ENCODE measurements at places on chromosomes 5 and 9.

DNA sequence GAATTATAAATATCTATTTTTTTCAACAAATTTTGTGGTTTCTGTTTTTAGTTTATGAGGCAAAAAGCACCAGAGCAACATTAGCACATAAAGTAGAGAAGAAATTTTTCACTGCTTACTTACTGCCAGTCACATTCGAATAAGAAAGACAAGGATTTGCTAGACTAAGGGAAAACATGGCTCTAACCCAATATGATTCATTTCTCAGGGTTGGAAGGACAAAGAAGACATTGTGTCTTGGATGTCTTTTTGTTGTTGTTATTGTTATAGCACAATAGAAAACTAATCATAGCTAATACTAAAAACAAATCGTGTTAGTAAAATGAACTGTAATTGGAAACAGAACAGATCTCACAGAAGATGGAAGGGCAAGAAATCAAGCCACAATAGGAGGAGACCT is 90.9 kb upstream of the SLCO6A1 start:
- DNase-seq, result no peak

DNA sequence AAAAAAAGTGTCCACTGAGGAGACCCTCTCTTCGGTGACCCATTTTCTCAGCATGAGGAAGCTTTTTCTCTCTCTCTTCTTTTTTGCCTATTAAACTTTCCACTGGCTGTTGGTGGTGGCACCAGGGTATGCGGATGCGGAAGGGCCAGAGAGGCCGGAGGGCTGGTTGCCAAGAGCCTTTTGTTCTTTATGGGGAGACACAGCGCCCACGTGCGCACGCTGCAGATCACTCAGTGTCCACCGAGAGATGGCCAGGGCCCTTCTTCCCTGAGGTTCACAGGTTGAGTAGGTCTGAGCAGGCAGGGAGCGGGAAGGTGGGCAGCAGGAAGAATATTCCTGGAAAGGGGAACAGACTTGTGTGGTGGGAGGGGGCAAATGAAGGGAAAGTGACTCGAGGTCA is 69.1 kb downstream of the STK10 start:
- no peak for DNase-seq

GRCh38 chr5:51382521-51383130 is 622 bp upstream of the ISL1 start:
- no peak for DNase-seq

- DNase-seq, result no peak
Observed at GRCh38 chr9:25678846-25679360, 659 bp upstream of the TUSC1 start.

- no peak for DNase-seq
Observed at GRCh38 chr5:55051357-55051756, 27.3 kb downstream of the GZMK start.

- peak; percentile 21 for DNase-seq
Observed at GRCh38 chr9:137437691-137438590, 3.2 kb downstream of the ENTPD8 start.

- peak; percentile 74 for DNase-seq
Observed at GRCh38 chr5:143174714-143175398, 228.6 kb downstream of the NR3C1 start.

DNA sequence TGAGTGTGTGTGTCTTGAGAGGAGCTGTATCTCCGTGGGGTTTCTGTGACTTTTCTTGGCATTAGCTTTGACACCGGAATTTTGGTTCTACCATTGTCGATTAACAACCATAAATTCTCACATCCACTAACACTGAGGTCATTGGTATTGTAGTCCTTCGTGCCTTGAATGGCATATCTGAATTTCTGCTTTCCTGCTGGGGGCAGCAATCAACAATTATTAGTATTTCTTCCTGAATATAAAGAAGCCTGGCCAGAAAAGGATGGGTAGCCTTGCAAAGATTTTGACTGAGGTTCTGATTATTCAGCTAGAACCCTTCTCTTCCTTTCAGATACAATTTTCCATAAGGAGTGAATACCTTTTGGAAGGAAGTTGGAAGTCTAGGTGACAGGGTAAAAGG is 33.5 kb upstream of the SHOC1 start:
- DNase-seq, result no peak

DNA sequence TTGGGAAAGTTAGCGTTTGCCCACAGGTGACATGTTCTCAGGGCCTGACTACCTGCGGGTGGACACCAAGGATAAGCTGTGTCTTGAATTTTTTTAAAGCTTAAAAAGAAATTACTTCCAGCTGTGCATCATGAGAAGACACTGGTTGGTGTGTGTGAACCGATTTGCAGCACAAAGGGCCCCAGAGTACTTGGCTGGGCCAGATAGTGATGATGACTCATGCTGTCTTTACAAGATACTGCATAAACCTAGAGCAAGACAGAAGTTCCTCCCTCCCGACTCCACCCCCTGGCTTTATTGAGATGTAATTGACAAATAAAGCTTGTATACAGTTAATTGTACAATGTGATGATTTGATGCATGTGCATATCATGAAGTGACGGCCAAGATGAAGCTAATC is 212.8 kb downstream of the NXNL2 start:
- no peak for DNase-seq

GRCh38 chr9:133991964-133992779 is at the start of gene VAV2:
TSS of gene VAV2 (minus strand) at chr9:133992324. CDS start at chr9:133992278, 46 bp downstream.
- DNase-seq, result peak; percentile 65

DNA sequence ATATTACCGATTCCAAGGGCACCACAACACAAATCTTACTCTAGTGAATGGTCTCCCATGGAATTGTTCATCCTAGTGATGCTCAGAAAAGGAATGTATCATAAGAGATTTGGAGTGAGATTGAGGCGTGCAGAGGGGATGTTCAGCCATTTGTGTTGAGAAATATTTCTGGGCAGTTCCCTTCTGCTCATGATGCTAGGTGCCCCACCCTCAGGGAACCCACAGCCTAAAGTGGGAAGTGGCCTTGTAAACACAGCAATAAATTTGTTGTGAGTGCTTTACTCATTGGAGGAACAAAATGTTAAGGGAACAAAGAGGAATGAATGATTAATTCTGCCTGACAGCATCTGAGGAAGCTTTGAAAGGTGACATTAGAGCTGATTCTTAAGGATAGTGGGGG is 129.9 kb downstream of the TLE4 start:
- DNase-seq, result no peak

GRCh38 chr9:89502038-89502601 is 4.2 kb upstream of the SEMA4D start:
- no peak for DNase-seq

DNA sequence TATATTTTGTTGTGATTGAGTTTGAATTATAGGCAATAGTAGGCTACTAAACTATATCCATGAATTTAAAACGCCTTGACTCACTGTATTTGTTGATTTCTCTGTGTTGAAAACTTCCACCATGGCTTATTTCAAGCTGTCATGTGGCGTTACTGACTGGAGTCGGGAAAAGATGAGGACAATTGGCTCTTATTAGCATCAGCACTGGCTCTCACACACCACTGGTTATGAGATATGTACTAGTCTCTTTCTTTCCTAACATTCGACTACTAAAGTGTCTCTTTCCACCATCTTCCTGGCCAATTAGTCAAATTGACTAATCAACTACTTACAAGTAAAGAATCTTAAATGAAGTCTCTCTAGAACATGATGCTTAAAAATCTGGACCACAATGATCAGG is 9.1 kb upstream of the DAB2 start:
- no peak for DNase-seq

DNA sequence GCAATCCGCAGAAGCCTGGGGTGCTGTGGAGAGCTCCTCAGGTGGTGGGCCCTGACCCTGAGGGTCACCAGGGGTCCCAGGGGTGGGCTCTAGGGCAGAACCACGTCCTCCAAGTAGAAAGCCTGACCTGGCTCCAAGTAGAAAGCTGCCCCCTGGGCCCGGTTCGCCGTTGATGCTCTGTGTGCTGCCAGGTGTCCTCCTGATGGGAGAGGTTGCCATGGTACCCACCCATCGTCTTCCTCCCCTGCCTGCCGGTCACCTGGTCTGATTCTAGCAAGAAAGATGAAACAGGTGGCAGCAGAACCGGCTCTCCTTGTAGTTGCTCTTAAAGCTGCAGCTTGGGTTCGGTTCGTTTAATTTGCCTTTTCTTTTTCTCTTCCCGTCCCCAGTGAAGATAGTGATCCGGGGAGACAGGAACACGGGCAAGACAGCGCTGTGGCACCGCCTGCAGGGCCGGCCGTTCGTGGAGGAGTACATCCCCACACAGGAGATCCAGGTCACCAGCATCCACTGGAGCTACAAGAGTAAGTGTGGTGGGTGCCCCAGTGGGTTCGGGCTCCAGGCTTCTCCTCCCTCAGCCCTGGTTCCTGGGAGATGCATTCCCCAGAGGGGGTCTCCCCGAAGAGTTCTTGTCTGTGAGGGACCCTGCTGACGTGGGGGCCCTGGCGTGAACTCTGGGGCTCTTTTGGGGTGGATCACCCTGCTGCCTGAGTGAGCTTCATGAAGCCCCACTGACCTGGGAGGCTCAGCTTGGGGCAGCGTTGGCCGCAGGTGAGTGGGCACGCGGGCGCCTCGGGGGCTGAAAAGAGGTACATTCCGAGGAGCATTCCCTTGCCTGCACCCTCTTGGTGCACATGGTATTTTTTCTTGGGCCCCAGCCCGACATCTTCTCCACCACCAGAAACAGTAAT is 15.6 kb downstream of the RABL6 start:
- DNase-seq, result no peak

DNA sequence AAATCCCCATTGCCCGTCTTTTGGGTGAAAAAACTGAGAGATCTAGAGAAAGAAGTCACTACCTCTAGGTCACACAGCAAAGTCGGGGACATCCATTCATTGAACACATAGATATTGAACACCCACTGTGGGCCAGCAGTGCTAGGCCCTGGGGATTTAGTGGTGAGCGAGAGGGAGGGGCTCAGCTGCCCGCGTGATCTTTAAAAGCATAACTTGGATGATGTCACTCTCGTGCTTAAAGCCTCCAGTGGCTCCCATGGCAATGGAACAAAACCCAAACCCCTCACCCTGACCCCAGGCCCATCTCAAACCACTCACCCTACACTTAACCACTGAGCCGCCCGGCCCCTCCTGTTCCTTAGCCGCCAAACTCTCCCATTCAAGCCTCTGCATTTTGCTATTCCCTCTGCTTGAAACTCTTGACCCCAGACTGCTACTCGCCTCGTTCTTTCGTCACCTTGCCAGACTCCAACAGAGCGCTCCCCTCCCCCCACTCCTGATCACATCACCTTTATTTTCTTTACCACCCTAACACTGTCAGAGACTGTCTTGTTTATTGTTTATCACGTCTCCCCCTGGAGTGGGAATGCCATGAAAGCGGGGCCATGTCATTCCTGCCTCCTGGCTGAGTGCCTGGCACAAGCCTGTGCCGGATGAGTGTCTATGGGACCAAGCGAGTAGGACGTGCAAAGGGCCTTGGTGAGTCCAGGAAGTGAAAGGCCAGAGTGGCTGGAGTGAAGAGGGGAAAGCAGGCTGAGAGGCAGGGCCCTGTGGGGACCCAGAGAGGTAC is 710 bp upstream of the PIP5KL1 start:
- peak; percentile 62 for DNase-seq

DNA sequence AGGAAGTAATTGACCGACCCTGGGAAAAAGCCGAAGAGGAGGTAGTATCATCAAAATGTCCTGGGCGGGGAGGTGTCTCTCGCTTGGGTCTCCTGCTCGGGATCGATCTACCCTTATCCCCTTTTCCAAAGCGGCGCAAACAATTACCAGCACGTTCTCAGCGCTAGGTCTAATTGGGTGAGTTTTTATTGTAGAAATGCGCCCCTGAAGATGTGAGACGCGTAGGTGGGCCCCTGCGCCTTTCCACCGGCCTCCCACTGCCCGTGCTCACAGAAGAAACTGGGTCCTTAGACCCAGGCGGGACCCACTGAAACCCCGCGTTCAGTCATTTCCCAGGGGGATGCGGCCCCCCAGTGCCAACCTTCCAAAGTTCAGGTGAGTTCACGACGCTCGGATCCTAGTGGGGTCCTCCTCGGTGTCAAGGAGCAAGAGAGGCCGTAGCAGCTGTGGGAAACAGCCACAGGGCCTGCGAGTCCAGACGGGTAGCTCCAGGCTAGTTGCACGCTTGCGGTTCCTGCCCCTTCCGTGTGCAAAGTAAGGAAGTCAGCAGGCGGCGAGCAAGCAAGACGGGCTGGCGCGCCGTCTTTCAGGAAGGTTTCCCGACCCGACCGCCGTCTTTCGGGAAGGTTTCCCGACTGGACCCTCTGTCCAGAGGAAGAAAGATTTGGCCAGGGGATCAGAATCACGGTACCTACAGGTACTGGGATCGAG is 1.5 kb downstream of the SMIM32 start:
- DNase-seq, result peak; percentile 44

GRCh38 chr5:16809010-16809394 is 127.1 kb downstream of the MYO10 start:
- DNase-seq, result no peak

- DNase-seq, result no peak
Observed at GRCh38 chr5:67639313-67639712, 442.7 kb upstream of the CD180 start.

DNA sequence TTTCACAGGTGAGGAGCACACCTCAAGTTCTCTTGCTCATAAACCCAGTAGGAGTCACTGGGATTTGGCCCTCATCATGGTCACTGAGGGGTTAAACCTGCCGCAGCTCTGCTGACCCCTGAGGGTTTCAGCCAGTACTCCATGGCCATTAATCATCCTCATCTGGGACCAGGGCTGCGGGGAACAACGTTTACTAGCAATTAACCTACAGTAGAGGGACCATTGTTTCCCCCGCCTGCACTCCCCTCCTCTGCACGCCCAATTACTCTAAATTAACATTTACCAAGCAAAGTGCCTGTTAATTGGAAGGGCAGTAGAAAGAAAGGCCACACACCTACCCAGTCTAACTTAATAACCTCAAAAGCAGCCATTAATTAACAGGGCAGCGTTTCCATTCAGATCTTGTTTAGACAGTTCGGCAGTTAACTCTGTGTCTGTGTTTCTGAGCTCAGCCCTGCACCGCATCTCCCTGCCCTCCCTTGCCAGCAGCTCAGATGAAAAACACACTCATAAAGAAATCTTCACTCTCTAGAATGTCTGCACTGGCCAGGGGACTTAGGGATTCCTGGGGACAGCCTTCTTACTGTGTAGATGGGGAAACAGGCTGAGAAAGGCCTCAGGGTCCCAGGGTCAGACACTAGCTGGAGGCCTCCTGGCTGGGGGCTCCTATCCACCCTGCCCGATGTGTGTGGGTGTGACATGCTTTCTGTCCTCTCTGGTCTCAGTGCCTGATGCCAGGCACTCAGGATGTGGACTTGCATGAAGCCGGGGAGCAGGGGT is 51.6 kb downstream of the ALG2 start:
- DNase-seq, result no peak

GRCh38 chr5:149371296-149371962 is 7.7 kb downstream of the IL17B start:
- DNase-seq, result peak; percentile 51

DNA sequence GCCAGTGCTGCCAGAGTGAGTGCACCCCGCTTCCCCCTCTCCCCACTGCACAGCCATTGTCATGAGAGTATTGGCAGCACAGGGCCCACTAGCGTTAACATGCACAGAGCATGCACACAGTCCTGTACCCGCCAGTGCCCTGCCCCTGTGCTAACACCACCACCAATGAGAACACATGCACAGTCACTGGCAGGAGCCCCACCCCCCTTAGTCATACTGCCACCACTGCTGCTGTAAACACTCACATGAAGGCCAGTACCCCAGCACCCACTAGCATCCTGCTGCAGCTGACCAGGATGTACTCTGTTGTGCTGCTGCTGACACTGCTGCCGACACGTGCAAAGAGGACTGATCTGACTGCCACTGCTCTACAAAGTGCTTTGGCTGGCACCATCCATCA is 19.5 kb upstream of the RANBP6 start:
- DNase-seq, result peak; percentile 21

- no peak for DNase-seq
Observed at GRCh38 chr5:151024440-151025249, 4.3 kb downstream of the GPX3 start.
